ENCODE measurements at places on chromosomes 12 and 14.

DNA sequence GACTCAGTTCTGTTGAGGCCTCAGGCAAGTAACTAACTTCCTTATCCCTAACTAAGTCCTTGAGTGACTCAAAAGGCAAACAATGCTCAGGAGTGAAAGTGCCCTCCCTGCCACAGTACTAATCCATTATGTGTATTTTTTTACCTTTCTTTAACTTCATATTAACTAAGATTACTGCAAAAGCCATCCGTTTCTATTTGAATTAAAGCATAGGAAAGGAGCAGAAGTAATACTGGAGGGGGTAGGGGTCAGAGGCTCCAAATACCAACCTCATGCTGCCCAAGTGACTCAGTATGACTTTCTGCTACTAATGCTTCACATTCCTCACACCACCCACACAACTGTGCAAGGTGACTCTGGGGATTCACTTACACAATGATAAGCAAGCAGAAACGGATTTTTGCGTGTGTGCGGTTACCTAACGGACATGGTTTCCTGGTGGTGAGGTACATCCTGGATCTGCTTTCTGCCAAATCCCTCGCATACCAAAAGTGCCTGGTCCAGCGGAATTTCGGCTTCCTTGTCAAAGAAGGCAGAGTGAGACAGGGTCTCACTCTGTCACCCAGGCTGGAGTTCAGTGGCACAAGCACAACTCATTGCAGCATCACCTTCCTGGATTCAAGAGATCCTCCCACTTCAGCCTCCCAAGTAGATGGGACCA, 25.1 kb downstream of the MOK start:
- DNase-seq, result no peak

DNA sequence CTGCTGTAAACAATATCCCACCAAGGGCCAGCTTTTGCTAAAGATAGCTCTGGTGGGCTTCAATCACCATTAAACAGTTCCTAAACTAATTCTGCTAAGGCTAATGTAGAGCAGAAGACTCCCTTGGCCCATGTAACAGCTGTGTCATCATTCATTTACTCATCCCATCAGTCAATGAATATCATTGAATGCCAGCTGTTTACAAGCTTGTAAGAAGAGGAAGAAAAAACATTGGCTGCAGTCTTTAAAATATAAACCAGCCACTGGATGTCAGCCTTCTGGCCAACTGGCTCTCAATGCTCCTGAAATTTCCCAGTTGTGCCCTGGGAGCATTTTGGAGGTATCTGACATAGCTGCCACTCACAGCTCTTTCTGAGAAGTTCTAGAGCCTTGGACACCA, 18.0 kb upstream of the MAP3K9 start:
- no peak for DNase-seq

DNA sequence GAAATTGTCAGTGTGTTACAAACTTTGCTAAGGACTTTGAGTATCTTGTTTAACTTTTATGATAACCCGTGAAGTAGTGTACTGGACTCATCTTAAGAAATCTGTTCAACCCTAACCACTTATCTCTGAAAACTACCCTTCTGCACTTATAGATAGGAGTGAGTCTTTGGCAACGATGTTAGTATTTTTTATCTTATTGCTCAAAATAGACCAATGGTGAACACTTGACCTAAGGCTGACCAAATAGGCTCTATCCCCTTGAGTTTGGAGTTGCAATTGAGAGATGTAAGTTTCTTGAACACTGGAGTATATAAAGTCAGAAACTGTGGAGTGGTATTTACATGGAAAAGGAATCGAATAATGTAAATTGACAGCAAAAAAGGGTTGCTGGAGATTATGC, 786.1 kb downstream of the TMTC2 start:
- DNase-seq, result no peak

- no peak for DNase-seq
Measured at GRCh38 chr14:98498019-98498885, 773.7 kb downstream of the BCL11B start.

DNA sequence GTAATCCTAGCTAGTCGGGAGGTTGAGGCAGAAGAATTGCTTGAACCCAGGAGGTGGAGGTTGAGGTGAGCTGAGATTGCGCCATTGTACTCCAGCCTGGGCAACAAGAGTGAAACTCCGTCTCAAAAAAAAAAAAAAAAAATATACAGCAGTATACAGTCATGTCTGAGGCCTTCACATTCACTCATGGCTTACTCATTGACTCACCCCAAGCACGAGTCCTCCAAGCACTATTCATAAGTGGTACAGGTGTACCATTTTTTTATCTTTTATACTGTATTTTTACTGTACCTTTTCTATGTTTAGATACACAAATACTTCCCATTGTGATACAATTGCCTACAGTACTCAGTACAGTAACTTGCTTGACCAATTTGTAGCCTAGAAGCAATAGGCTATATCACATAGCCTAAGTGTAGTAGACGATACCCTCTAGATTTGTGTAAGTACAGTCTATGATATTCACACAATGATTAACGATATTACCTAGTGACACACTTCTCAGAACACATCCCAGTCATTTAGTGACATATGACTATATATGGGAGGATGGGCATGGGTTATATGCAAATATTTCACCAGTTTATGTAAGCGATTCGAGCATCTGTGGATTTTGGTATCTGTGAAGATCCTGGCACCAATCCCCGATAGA, 12.2 kb downstream of the LLPH start:
- no peak for DNase-seq

GRCh38 chr12:44159216-44159615, 323.3 kb downstream of the TMEM117 start:
- DNase-seq, result no peak

DNA sequence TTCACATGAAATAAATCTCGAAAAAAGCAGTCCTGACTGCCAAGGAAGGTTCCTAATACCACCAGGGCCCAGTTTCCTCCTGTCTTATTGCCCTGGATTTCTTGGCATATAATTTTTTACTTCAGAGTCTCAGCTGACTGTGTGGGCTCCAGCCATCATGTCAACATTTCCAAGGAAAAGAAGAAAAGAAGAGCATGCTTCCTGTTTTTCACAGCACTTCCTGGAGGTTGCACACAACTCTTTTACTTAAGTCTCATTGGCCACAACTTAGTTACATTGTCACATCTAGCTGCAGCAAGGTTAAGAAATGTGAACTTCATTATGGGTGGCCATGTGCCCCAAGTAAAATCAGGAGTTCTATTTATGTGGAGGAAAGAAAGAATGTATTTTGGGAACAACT, 24.3 kb downstream of the DACT1 start:
- no peak for DNase-seq

DNA sequence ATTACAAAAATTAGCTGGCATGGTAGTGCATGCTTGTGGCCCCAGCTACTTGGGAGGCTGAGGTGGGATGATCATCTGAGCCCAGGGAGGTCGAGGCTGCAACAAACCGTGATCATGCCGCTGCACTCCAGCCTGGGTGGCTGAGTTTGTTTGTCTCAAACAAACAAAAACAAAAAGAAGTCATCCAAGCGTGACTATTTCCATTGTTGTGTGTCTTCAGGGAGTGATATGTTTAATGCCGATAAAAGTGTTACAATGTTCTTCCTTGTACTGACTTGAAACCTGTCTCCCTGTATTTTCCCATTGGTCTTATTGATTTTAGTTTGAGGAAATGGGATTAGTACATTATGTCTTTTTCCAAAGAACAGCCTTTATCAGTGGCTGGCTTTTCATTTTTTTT, 75.6 kb upstream of the USP44 start:
- no peak for DNase-seq

- no peak for DNase-seq
Measured at GRCh38 chr14:99333841-99334635, 62.0 kb upstream of the BCL11B start.

- DNase-seq, result no peak
Measured at GRCh38 chr12:8781381-8782127, 40.9 kb upstream of the A2ML1 start.

GRCh38 chr12:56716458-56716857, 8.6 kb downstream of the NACA start:
- no peak for DNase-seq

- no peak for DNase-seq
Measured at GRCh38 chr14:69701857-69702256, 65.1 kb upstream of the SRSF5 start.

- DNase-seq, result no peak
Measured at GRCh38 chr12:131239384-131240094, 285.8 kb downstream of the ADGRD1 start.

GRCh38 chr12:19657118-19657731, 217.9 kb downstream of the AEBP2 start:
- DNase-seq, result no peak

DNA sequence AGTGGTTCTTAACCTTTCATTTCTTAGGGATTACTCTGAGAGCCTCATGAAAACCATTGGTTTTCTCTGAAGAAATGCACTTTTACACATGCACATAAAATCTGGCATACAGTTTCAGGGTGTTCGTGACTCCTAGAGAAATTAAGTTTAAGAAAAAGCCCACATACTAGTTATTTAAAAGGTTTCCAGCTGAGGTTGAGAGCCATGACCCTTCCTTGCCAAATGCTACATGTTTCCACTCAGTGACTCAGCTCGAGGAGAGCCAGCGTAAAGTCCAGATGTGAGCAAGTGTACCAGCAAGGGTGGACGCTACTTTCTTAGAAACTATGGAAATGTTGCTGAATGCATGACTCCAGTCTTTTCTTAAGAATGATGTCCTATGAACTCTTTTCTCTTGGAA, 42.7 kb upstream of the FLRT2 start:
- DNase-seq, result no peak
